Stomach (tissue), 19 donors: ENCODE measurements at places on chromosomes 5 and 9. TPM values are rescaled to one million over a fixed set of nuclear protein-coding genes. Genes with fewer than 3 reads are reported as not detected.

HEMGN gene
- not detected for polyA plus RNA-seq

PHYHD1 gene
- polyA plus RNA-seq, result 49.1 TPM

DNA sequence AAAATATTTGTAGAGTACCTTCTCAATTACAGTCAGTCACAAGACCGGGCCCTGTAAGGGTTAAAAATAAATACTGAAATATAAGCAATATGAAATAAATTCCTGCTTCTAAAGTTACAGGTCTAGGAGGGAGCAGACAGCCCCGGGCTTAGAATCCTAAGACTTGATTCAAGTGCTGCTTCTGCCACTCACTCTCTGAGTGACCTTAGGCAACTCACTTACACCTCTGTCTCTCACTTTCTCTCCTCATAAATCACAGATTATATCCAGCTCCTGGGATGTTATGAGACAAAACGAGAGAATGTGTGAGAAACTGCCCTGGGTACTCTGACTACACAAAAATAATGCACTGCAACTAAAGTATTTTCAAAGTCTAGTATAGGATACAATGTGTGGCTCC, 101.9 kb downstream of the PDE4D start:
- no peak overlapping the region for H3K4me3 ChIP-seq
- no peaks in the 10 kb centered on the region for H3K36me3 ChIP-seq
- H3K27me3 ChIP-seq, result no peaks in the 10 kb centered on the region
- H3K4me1 ChIP-seq, result peaks cover 27% of the 10 kb centered on the region
- no peak for DNase-seq

DNA sequence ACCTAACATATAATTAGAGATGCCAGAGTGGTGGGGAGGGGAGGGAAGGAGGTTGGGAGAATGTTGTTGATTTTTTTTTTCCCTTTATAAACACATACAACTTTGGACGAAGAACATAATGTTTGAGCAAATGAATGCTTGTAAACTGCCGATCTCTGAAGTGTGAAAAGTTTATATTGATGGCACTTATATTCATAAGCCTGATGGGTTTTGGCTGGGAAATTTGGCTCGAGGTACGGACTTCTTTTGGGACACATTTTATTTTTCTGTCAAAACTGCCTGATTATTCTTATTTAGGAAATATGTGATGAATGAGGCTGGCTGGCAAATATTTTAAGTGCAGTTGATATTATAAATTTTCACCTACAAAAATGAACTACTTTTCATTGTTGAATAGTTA, 9.9 kb downstream of the DAPK1 start:
- DNase-seq, result no peak
- H3K4me1 ChIP-seq, result peaks cover 69% of the 10 kb centered on the region
- no peak overlapping the region for H3K27ac ChIP-seq
- no peak overlapping the region for H3K4me3 ChIP-seq
- no peaks in the 10 kb centered on the region for H3K27me3 ChIP-seq
- peaks cover 32% of the 10 kb centered on the region for H3K36me3 ChIP-seq

GRCh38 chr9:77879437-77879943, 152.1 kb downstream of the GNAQ start:
- peak; percentile 44 for DNase-seq
- H3K27me3 ChIP-seq, result no peaks in the 10 kb centered on the region
- no peaks in the 10 kb centered on the region for H3K36me3 ChIP-seq
- H3K4me1 ChIP-seq, result peaks cover 8% of the 10 kb centered on the region

GRCh38 chr9:80968611-80969010, 720.7 kb downstream of the TLE1 start:
- no peak overlapping the region for H3K27ac ChIP-seq
- no peaks in the 10 kb centered on the region for H3K4me1 ChIP-seq
- no peaks in the 10 kb centered on the region for H3K36me3 ChIP-seq
- no peak overlapping the region for H3K4me3 ChIP-seq
- H3K27me3 ChIP-seq, result no peaks in the 10 kb centered on the region
- no peak for DNase-seq

DNA sequence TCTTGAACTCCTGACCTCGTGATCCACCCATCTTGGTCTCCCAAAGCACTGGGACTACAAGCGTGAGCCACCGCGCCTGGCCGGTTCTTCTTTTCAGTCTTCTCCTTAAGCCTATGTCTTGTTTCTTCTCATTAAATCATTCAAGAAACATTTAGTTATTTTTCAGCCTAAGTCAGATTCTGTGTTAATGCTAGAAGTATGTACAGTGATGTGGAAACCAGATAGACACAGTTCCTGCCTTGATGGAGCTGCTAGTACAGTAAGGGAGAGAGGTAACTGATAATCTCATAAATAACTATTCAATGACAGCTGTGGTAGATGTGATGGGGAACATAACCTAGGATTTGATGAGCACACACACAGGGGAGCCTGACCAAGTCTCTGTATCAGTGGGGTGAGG, 46.3 kb upstream of the NR3C1 start:
- no peak overlapping the region for H3K27ac ChIP-seq
- H3K36me3 ChIP-seq, result no peaks in the 10 kb centered on the region
- DNase-seq, result no peak
- no peaks in the 10 kb centered on the region for H3K4me1 ChIP-seq
- no peaks in the 10 kb centered on the region for H3K27me3 ChIP-seq
- no peak overlapping the region for H3K4me3 ChIP-seq

P4HA2 gene
- 9.0 TPM for polyA plus RNA-seq

COL27A1 gene
- 5.6 TPM for polyA plus RNA-seq

PCSK1 gene
- polyA plus RNA-seq, result 0.18 TPM

PCDHGA12 gene
- polyA plus RNA-seq, result 0.12 TPM

- H3K4me3 ChIP-seq, result no peak overlapping the region
- no peak overlapping the region for H3K27ac ChIP-seq
- no peak for DNase-seq
- H3K27me3 ChIP-seq, result no peaks in the 10 kb centered on the region
Observed at GRCh38 chr9:33437898-33438297, 9.5 kb downstream of the AQP3 start.

GRCh38 chr5:74199005-74199404, 441.5 kb downstream of the ENC1 start:
- H3K36me3 ChIP-seq, result no peaks in the 10 kb centered on the region
- H3K27me3 ChIP-seq, result no peaks in the 10 kb centered on the region
- H3K4me3 ChIP-seq, result no peak overlapping the region
- DNase-seq, result peak; percentile 55
- H3K27ac ChIP-seq, result no peak overlapping the region

DNA sequence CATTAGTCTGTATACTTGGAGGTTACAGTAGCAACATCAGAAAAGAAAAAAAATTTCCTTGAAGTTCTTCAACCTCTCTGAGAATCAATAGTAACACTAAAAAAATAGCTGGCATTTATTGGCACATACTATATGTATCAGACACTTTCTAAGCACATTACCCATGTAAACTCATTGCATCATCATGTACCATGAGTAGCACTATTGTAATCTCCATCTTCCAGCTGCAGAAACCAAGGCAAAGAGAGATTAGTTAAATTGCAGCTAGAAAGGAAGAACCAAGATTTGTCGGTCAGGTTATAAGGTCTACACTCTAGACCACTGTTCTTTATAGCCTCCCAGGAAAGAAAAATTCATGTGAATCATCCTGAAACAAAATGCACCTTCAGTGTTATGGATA, 31.4 kb upstream of the RAB3C start:
- no peak overlapping the region for H3K27ac ChIP-seq
- no peak overlapping the region for H3K4me3 ChIP-seq
- DNase-seq, result no peak
- H3K27me3 ChIP-seq, result no peaks in the 10 kb centered on the region

DNA sequence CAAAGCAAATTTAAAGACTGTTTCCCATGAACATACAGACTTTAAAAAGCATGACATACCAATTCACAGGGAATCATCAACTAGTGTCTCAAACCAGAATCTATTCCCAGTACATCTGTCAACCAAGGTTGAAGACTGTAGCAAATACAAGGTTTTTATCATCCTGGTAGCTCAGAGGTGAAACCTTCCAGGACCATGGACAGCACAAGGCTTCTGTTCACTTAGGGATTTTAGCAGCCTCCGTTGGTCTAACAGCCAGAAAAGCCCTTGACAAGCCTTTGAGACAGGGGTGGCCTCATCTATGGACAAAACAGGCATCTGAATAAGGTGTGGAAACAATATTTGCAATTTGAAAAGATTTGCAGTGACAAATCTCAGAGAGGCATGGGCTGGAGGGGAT, 119.0 kb downstream of the TRIM32 start:
- H3K36me3 ChIP-seq, result no peaks in the 10 kb centered on the region
- DNase-seq, result no peak
- H3K4me3 ChIP-seq, result no peak overlapping the region
- H3K27ac ChIP-seq, result no peak overlapping the region
- no peaks in the 10 kb centered on the region for H3K27me3 ChIP-seq
- H3K4me1 ChIP-seq, result no peaks in the 10 kb centered on the region

GRCh38 chr5:122951658-122952057, 84.9 kb downstream of the PPIC start:
- H3K27ac ChIP-seq, result no peak overlapping the region
- no peaks in the 10 kb centered on the region for H3K36me3 ChIP-seq
- DNase-seq, result no peak

- no peaks in the 10 kb centered on the region for H3K4me1 ChIP-seq
- H3K27ac ChIP-seq, result no peak overlapping the region
- H3K27me3 ChIP-seq, result no peaks in the 10 kb centered on the region
- no peaks in the 10 kb centered on the region for H3K36me3 ChIP-seq
Observed at GRCh38 chr9:79489261-79490000, 82.3 kb upstream of the TLE4 start.

PGM5 gene
- polyA plus RNA-seq, result 10.6 TPM

NR2F1 gene
- polyA plus RNA-seq, result 24.3 TPM

SHROOM1 gene
- 7.5 TPM for polyA plus RNA-seq

- no peak overlapping the region for H3K27ac ChIP-seq
- peaks cover 25% of the 10 kb centered on the region for H3K36me3 ChIP-seq
- DNase-seq, result no peak
- no peaks in the 10 kb centered on the region for H3K27me3 ChIP-seq
- H3K4me1 ChIP-seq, result no peaks in the 10 kb centered on the region
Observed at GRCh38 chr9:96331236-96331947, 29.4 kb upstream of the HSD17B3 start.

- H3K27me3 ChIP-seq, result no peaks in the 10 kb centered on the region
- no peaks in the 10 kb centered on the region for H3K36me3 ChIP-seq
- H3K27ac ChIP-seq, result no peak overlapping the region
- no peak for DNase-seq
Observed at GRCh38 chr5:71706906-71707305, 12.2 kb upstream of the CARTPT start.

- no peak for DNase-seq
- H3K4me3 ChIP-seq, result no peak overlapping the region
- H3K4me1 ChIP-seq, result peaks cover 11% of the 10 kb centered on the region
- no peak overlapping the region for H3K27ac ChIP-seq
Observed at GRCh38 chr5:112574536-112574935, 155.5 kb upstream of the EPB41L4A start.
